Effector memory CD4-positive, alpha-beta T cell (primary cell): ENCODE measurements at places on chromosomes 5 and 9.

DNA sequence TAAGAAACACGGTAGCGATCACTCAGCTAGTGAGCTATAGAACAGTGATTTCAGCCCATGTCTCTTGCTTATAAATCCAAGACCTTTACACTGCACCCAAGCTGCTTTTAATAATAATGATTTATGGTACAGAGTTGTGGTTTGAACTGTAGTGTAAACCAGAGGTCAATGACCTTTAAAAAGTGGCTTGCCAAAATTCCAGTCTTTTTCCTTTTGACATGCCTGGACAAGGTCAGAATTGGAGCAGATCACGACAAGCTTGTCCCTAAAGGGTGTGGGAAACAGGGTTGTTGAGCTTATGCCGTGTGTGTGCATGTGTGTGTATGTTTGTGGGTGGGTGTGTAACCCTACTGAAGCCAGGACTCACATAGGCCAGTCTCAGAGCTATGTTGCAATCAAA lies 225.3 kb upstream of the CLINT1 start:
- DNase-seq: no peak

- DNase-seq: no peak
Measured at GRCh38 chr9:111427186-111427585, 57.0 kb downstream of the ECPAS start.

- DNase-seq: no peak
Measured at GRCh38 chr9:74696520-74696919, 191.2 kb downstream of the TRPM6 start.

DNA sequence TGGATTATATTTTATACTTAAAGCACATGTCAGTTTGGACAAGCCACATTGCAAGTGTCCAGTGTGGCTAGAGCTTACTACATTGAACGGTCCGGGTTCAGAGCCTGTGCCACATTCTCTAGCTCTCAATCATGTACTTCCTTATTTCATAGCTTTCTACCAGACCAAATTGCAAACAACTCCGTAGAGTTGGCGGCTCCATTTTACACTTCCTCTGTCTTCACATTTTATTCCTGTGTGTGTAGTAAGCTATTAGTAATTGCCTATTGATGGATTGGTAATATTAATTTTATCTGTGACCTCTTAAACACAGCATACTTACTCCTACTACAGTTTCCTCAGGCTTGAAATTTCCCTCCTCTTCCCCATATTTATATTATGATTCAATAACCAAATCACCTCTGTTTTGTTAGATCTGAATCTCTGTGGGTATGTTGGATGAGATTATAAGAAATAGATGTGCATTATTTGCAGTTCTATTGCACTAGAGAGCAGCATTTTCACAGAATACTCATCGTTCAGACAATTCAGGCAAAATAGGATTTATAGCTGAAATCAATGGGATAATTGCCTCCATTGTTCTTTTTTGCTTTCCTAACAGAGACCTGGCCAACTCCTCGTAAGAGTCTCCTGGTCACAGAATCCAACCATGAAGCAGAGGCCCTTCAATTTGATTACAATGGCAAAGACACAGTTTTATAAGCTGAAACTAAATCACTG lies 29.0 kb upstream of the C9orf72 start:
- no peak for DNase-seq

DNA sequence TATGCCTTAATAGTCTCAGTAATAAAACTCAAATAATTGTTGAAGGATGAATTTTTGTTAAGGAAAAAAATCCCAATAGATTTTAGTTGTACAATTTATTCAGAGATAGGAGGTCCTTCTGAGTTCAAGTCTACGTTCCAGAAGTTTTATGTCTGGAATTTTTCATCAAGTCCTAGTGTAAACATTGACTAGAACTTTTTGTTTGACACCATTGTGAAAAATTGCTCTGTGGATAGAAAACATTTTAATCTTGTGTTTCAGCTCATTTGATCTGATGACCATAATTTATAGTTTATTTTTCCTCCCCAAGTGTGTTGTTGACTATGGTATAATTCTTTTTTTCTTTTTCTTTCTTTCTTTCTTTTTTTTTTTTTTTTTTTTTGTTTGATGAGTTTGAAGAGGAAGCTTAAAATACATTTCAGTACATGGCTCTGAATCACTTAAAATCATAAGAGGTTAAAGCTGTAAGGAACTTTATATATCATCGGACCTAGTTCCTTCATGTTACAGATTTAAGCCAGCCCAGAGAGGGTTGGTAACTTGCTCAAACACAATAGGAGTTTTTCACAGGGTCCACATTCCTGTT lies 20.7 kb downstream of the ITGA1 start:
- DNase-seq: no peak

GRCh38 chr5:133707629-133708028 lies 95.3 kb upstream of the FSTL4 start:
- no peak for DNase-seq

DNA sequence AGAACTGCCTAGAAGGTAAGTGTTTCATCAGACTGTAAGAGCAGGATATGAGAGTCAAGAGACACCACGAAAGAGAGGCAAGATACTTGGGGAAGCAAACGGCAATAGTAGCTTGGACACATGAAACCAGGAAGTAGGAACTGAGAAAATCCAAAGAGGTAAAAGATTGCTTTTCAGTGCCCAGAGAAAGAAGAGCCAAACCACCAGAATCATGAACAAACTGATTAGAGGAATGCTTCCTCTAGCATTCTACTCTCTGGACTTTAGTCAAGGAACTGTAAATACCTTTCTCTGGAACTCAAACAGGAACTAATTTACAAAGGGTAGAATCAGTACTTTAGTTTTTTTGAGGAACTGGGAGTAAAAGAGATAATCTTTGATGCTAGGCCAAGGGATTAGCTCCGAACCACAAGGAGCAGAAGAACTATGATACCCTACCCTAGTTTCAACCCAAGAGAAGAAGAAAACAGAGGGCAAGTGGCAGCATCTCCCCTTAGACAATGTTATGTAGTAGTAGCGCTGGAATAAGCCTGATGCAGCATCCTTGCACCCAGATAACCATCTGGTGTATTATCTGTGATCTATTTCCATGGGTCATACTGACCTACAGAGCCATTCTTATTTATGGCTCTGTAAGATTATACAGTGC lies 41.3 kb downstream of the EFCAB9 start:
- DNase-seq: no peak

DNA sequence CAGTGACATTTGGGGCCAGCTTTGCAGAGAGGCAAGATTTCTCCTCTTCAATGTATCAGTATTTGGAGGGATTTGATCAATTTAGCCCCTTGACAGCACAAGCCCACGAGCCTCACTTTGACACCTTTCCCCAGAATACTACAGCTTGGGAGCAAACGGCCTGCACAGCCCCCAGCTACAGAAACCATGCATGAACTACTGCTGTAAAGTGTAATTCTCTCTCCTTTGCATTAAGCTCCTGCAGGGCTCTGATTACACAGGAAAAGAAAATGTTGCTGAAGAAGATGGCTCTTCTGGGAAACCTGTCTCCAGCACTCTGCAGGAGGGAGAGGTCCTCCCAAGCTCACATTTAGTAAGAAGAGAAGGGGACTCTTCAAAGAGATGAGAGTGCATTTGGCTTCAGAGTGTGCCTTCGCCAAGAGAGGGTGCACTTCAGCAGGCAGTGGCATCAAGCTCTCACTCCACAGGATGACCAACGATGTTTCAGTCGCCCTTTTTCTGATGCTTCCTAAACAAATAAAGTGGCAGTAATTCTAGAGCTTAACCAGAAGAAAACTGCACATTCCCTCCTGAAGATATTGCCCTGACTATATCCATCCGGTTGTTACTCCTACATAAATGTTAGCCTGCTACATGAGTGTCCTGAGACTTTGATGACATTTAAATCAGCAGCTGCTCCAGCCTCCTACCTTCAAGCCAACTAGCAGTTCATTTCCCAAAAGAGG lies 272.2 kb downstream of the AUH start:
- no peak for DNase-seq

DNA sequence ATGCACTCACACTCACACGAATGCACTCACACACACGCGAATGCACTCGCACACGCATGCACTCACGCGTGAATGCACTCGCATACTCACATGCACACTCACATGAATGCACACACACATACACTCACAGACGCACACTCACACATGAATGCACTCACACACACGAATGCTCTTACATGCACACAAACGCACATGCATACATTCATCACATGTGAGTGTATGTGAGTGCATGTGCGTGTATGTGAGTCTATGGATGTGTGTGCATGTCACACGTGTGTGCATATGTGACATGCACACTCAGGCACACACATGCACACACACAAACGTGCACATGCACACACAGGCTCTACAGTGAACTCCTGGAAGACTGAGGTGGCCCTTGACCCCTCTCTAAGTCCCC lies 121.7 kb downstream of the ADAMTS2 start:
- no peak for DNase-seq

DNA sequence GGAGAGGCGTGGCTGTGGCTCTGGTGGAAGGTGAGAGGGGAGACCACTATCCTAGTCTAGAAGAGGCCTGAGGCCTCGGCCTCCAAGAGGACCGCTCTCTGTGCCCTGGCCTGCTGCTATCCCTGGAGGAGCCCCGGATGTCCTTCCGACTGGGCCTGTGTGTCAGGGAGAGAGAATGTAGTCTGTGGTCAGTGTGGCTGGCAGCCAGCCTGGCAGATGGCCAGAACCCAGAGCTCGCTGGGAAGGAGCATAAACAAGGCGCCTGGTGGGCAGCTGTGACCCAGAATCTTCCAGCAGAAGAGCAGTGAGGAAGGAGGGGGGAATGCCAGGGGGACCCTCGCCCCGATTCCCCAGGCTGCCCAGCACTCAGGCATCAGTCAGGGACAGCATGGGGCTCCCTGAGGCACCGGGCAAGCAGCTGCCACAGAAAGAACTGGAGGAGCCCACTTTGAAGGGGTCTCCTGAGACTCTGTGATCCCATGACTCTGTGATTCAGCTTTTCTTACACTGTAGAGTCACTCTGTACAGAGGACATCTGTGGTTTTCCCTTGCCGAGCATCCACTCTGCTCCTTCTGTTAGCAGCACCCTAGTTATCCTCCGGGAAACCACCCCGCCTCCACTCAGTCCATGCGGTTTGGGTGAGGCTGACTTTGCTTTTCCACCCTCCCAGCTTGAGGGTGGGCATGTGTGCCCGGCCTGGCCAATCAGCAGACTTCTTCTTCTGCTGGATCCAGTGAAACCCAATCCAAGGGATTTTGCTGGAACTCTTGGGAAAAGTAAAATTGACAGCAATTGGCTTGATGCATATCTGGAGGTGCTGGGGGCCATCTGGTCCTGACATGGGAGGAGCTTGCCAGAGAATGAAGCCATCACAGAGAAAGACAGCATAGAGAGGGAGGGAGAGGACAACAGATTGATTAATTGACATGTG lies 46.2 kb upstream of the PWWP2A start:
- no peak for DNase-seq

DNA sequence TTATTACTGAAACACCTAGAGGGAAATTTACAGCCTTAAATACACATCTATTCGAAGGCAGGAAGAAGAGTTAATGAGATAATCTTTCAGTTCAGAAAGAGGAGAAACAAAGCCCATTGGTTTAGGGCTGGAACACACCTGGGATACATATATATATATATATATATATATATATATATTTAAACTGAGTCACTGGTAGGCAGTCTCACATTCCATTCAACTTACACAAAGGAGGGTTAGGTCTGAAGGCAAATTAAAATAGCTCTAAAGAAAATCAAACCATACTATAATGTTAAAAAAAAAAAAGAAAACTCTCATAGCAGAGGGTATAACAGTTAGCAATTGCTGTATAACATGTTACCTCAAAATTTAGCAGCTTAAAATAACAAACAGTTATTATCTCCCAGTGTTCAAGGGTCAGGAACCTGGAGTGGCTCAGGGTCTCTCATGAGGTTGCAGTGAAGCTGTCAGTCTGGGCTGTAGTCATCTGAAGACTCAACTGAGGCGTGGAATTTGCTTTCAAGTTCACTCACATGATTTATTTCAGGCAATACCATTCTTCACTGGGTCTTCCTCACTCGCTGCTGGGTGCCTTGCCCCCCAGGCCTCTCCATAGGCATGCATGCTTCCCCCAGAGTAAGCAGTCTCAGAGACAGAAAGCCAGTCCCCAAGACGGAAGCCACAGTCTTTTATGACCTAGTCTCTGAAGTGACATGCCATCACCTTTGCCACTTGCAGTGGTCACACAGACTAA lies 332.8 kb downstream of the NSG2 start:
- no peak for DNase-seq

DNA sequence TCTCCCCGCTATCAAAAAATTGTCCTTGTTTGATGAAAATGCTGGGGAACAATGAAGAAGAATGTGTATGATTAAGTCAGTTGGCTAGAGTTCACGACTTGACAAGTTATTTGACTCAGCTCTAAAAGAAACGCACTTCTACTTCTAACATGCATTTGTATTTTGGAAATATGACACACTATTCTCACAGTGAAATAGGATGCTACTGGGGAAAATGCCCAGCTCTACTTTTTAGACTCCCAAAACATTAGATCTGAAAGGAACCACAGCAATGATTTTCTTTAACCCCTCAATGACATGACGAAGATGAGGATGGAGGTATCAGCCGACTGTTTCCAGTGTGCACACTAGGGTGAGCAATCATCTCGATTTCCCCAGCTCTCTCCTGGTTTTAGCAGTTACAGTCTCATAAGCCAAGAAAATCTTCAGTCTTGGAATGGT lies 83.6 kb upstream of the PCSK1 start:
- DNase-seq: no peak

GRCh38 chr5:170791325-170791954 lies 7.9 kb downstream of the GABRP start:
- DNase-seq: no peak

DNA sequence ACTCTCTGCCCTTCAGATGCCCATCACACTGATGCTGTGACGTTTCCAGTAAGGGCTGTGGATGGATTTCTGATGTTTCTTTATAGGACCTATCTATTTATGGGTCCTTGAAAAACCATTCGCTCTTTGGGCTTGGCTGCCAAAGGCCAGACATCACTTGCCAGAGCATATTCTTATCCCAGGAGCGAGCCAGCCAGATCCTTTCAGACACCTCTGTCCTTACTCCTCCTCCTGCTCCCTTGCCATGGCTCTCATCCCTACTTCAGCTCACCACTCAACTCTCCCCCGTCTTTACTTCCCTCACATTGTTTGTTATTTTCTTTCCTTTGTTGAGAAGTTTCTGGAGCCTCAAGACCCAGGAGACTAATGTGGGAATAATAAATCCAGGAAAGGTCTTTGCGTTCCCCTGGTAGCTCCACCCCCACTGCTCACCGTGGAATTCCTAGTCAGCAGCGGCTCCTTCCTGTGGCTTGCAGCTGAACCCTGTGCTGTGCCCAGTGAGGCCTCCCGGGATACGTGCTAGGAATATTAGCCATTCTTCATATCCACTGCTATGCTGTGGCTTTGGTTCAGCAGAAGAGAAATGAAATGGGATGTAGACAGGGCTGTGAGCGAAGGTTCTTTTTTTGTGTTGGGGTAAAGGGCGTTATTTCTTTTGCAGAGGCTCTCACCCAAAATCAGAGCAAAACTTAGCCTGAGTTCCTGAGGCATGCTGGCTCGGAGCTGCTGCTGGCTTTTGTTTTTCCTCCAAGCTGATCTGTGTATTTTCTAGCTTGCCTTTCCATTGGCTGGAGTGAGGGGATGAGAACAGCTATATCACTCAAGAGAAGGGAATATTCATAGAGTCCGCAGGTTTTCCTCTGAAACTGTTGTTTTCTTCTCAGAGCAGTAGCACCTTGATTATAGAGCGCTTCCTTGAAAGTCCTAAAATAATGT lies 171.1 kb downstream of the SAXO1 start:
- no peak for DNase-seq

- DNase-seq: no peak
Measured at GRCh38 chr9:128335914-128336313, 4.4 kb upstream of the SLC27A4 start.

- DNase-seq: no peak
Measured at GRCh38 chr9:33649463-33649862, 125.4 kb downstream of the ANKRD18B start.

GRCh38 chr5:142529626-142530278 lies 156.1 kb downstream of the FGF1 start:
- DNase-seq: no peak
